Suprapubic skin (tissue), 4 donors: ENCODE measurements at places on chromosomes 7 and 10.

GRCh38 chr10:93415693-93416092 lies 66.4 kb downstream of the MYOF start:
- no peak for DNase-seq

- DNase-seq: no peak
These were observed 254.9 kb downstream of the KIAA1217 start for GRCh38 chr10:24463611-24464426.

DNA sequence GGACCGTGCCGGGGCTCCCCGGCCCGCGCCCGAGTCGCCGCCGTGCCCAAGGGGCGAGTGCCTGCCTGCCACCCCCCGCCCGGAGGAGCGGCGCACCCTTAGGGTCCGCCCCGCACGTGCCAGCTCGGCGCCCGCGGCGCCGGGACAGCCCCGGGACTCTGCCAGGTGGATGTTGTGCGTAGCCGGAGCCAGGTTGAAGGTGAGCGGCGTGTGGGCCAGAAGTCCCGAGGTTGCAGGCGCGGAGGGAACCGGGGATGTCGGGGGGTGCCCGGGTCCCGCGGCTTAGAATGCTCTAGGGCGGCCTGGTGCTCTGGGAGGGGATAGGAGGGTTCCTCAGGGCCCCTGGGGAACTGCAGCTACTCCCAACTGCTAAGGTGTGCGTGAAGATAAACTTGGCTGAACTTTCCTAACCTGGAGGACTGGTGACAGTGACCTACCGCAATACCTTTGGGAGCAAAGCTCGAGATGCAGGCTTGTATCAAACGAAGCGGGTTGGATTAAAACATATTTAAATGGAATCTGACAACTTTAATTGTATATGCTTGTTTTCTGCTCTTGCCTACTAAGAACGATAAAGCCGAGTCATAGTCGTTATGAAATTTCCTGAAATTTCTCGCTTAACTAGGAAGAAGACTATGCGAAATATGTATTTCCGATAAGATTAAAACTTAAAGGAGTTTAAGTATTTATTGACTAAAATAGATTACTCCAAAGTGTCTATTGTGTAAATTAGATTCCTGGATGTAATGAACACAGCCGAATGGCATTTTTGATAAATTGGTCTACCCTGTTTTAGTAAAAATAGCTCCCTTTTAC lies at the start of gene CUX1:
Gene CUX1, plus strand, starts transcription at position 156 of the 816 bp plus-strand sequence. Its CDS starts 14 bp downstream, at position 170.
- DNase-seq: no peak

DNA sequence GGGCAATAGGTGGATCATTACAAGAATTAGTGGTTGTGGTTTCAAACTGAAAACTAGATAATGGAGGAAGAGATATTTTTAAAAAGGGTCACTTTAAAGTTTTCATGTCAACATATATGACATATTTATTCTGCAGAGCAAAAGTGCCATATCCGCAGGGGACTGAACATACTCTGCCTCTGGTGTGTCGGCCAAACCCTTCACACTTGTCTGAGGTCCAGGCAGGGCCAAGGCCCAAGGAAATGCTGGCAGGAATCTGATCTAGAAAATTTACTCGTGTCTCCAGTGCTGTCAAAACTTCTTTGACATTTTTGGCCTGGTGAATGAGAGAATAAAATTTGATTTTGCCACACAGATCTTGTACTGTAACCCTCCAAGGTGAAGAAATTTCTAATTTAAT lies 562.3 kb downstream of the CCSER2 start:
- DNase-seq: no peak

- DNase-seq: peak; percentile 74
These were observed 1.3 kb upstream of the FZD8 start for GRCh38 chr10:35643151-35644049.

GRCh38 chr10:9545073-9545472 lies 1472.6 kb upstream of the CELF2 start:
- no peak for DNase-seq
